Esophagus muscularis mucosa (tissue), 4 donors: ENCODE measurements at places on chromosomes 12 and 14. TPM values are rescaled to one million over a fixed set of nuclear protein-coding genes. Genes with fewer than 3 reads are reported as not detected.

DNA sequence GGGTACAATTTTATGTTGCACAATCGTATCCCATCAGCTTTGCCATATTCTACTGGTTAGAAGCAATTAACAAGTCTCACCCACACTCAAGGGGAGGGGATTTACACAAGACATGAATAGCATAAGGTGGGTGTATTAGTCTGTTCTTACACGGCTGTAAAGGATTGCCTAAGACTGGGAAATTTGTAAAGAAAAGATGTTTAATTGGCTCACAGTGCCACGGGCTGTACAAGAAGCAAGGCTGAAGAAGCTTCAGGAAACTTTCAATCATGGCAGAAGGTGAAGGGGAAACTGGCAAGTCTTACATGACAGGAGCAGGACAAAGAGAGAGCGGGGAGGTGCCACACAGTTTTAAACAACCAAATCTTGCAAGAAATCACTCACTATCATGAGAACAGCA is 231.8 kb upstream of the AMIGO2 start:
- DNase-seq = no peak

DNA sequence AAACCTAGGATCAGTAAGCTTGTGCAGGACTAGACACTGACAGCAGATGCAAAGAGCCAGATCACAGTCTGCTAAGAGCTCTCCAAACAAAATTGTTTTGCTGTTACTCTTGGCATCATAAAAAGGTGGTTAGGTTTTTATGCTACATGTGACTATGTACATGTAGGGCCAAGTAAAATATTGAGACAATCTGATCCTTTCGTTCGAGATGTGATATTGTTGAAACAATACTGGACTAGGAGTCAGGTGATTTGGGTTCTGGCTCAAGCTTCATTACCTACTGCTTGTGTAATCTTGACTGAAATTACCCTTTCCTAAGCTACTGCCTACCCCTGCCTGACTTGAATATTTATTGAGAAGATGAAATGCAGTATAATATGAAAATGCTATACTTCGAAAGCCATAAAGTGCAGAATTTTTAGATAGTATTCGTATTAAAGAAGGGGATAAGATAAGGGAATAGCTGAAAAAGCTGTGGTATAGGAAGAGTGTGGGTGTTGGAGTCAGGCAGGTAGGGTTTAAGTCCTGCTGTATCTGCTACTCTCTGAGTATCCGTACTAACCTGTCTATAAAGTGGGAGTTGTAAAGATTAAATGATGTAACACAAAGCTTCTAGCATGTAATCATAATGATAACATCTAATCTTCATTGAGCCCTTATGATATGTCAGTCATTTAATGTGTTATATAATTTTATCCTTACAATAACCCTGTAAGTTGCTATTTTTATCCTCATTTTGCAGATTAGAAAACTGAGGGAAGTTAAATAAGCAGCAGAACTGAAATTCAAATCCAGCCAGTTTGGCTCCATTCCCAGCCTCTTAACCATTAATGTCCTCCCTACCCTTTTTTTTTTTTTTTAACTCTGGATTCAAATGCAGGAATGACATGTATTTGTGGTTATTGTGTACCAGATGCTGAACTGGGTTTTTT is 38.6 kb upstream of the ATF1 start:
- no peak for DNase-seq

The PIWIL1 gene
- under 0.01 TPM for total RNA-seq

DNA sequence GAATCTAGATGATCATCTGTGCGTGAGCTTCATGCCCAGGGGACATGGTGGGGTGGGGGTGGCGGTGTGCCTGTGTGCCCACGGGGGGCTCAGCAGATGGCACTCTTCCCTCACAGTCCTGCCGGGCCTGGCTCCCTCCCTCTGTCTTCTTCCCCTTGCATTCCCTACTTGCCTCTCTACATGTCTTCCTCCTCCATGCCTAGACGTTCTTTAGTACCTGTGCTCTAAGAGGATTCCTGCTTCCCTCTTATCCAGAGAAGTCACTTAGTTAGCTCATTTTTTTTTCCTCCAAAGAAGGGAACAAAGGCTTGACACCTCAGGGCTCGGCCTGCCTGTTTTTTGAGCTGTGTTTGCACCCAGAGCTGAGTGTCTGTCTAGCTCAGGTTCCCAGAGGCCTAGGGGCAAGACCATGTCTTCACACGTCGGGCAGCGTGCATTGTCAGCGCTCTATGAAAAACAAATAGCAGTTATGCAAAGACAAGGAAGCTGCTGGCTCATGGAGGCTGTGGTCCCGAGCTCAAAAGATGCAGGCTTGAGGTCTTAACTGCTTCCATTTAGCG is 48.8 kb downstream of the NINJ2 start:
- no peak for DNase-seq

DNA sequence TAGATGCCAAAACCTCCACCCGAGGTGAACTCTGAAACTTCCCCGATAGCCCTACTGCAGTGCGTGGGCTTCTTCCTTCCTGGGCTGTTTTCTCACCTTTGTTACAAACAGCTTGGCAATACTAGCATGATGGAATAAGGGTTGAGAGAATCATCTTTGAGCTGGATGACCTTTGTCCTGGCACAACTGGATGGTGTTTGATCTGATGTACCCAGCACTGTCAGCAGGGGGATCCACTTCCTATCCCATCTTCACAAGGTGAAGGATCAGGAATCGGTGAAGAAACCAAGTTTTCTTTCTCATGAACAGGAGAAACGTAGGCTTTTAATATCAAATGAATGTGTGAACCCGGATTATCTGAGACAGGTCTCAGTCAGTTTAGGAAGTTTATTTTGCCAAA is 19.5 kb upstream of the LRRC10 start:
- DNase-seq = no peak

The LRRC10 gene
- total RNA-seq = not detected

GRCh38 chr12:127401005-127401404 is 866.0 kb upstream of the TMEM132C start:
- no peak for DNase-seq

DNA sequence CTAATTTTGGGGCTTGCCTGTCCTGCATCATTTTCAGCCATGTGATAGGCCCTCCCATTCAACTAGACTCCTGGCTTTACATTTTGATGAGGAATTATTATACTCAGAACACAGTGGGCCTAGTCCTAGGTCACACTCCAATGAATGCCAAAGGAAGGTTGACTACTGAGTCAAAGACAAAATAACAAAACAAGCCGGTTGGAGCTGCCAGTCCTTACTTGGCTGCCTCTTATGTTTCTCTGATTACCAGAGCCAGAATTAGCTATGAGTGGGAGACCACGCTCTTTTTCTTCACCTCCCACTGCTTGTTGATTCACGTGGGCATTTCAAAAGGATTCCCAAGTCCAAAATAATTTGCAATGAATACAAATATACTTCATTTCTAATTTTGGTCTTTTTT is 78.1 kb upstream of the USP44 start:
- DNase-seq = no peak

DNA sequence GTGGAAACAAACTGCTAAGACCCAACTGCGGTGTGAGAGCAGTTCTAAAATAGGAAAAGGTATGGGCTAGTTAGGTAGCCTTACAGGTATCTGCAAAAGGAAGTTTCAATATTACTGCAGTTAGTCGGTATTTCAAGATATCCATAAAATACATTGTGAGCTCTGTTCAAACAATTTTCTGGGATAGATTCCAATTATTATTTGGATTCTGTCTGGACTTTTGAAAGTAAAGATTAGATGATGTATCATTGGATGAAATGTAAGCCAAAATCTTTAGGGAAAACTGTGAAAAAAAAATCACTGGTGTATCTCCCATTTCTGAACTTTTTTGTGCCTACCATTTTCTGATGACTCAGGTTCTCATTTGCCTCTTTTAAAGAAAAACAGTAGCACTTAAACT is 621.6 kb downstream of the CCER1 start:
- no peak for DNase-seq
